ENCODE measurements at places on chromosomes 1 and 21. TPM values are rescaled to one million over a fixed set of nuclear protein-coding genes. Genes with fewer than 3 reads are reported as not detected.

Gene CLCA1
- 4.9 TPM for total RNA-seq

Gene NBPF4
- not detected for total RNA-seq

Gene TNFSF18
- total RNA-seq: not detected

Gene ARHGEF16
- total RNA-seq: 28.9 TPM

Gene OR2T27
- total RNA-seq: not detected

Gene C8A
- total RNA-seq: 0.64 TPM

GRCh38 chr1:235766794-235767285, 99.9 kb downstream of the LYST start:
- H3K36me3 ChIP-seq: no peaks in the 10 kb centered on the region
- H3K27me3 ChIP-seq: no peaks in the 10 kb centered on the region
- no peaks in the 10 kb centered on the region for H3K4me1 ChIP-seq
- no peak for DNase-seq
- H3K4me3 ChIP-seq: no peak overlapping the region
- no peak overlapping the region for H3K27ac ChIP-seq

- H3K27ac ChIP-seq: peak overlapping the region; percentile 92
- peak overlapping the region; percentile 72 for H3K4me3 ChIP-seq
- DNase-seq: no peak
- no peaks in the 10 kb centered on the region for H3K27me3 ChIP-seq
Observed at GRCh38 chr1:230863449-230863848, 4.9 kb downstream of the C1orf198 start.

DNA sequence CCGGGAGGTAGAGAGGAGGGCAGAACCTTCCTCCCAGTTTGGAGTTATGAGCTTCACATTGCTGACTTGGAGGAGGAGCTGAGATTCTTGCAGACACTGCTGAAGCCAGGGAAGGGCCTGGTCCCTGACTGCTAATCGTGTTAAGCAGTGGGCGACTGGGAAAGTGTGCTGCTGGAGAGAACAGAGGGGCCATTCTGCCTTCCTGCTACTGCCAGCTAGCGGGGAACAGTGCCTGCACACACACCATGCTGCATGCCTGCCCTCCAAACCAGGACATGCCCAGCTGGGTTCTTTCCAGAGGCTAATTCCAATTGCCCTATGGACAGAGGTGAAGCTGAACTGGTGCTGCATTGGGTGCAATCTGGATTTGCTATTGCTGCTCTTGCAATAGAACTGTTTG, 281.4 kb downstream of the AJAP1 start:
- no peak overlapping the region for H3K27ac ChIP-seq
- no peak overlapping the region for H3K4me3 ChIP-seq
- H3K27me3 ChIP-seq: peaks cover 6% of the 10 kb centered on the region
- no peak for DNase-seq
- no peaks in the 10 kb centered on the region for H3K36me3 ChIP-seq
- no peaks in the 10 kb centered on the region for H3K4me1 ChIP-seq

DNA sequence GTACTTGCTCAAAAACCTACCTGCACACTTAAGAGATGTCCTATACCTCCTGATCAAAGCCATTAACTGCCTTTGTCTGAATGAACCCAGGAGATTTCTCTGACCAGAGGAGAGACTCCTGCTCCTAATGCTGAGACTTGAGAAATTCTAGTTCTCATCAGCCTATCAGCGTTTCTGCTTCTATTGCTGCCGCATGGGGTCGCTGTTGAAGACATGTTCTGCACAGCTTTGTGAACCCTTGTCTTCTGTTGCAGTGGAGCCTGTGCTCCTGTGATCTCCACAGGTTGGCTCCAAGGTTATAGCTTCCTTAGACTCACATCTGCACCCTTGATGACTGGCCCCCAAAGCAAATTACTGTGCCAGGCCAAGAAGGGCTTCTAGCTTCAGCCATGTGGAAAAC, 40.2 kb downstream of the EDN2 start:
- no peak overlapping the region for H3K4me3 ChIP-seq
- no peak overlapping the region for H3K27ac ChIP-seq
- no peak for DNase-seq
- H3K27me3 ChIP-seq: no peaks in the 10 kb centered on the region
- peaks cover 15% of the 10 kb centered on the region for H3K4me1 ChIP-seq

GRCh38 chr1:161944381-161944780, 79.3 kb downstream of the OLFML2B start:
- no peaks in the 10 kb centered on the region for H3K27me3 ChIP-seq
- H3K4me1 ChIP-seq: peaks cover 31% of the 10 kb centered on the region
- no peak for DNase-seq
- H3K36me3 ChIP-seq: peaks cover 20% of the 10 kb centered on the region
- peak overlapping the region; percentile 51 for H3K4me3 ChIP-seq

- peak within 1 kb of the TSS; percentile 97 for H3K4me3 ChIP-seq
- peaks cover 16% of the 10 kb centered on the region for H3K4me1 ChIP-seq
- H3K27ac ChIP-seq: peak within 1 kb of the TSS; percentile 96
- peak; percentile 89 for DNase-seq
Observed at GRCh38 chr1:99849744-99850458, at the start of gene AGL. TSS of gene AGL (plus strand) at chr1:99850361. CDS start at chr1:99851043, 682 bp downstream.

- H3K36me3 ChIP-seq: no peaks in the 10 kb centered on the region
- H3K4me1 ChIP-seq: no peaks in the 10 kb centered on the region
- no peaks in the 10 kb centered on the region for H3K27me3 ChIP-seq
- H3K4me3 ChIP-seq: no peak overlapping the region
Observed at GRCh38 chr1:172885411-172885810, 165.3 kb downstream of the TNFSF18 start.

GRCh38 chr1:30645807-30646206, 77.6 kb downstream of the MATN1 start:
- peaks cover 41% of the 10 kb centered on the region for H3K27me3 ChIP-seq
- H3K36me3 ChIP-seq: no peaks in the 10 kb centered on the region
- H3K4me3 ChIP-seq: no peak overlapping the region
- H3K27ac ChIP-seq: no peak overlapping the region

DNA sequence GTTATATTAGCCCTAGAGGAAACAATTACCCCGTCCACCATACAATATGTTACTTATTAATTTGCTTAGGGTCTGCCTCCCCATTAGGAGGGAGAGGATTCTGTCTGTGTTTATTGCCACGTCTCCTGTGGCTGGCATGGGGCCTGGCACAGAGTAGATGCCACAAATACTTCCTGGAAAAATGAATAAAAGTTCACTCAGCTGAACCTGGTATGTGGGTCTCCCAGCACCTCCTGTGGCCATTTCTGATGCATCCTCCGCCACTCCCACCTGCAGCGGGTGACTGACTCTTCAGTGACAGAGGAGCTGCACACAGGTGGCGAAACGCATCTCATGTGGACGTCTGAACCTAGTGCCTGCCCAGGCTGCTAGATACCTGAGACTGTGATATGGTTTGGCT, 112.7 kb downstream of the CLIC6 start:
- peaks cover 6% of the 10 kb centered on the region for H3K27me3 ChIP-seq
- peaks cover 4% of the 10 kb centered on the region for H3K4me1 ChIP-seq
- DNase-seq: no peak
- no peaks in the 10 kb centered on the region for H3K36me3 ChIP-seq
- no peak overlapping the region for H3K4me3 ChIP-seq

- no peaks in the 10 kb centered on the region for H3K4me1 ChIP-seq
- H3K27me3 ChIP-seq: no peaks in the 10 kb centered on the region
- no peak for DNase-seq
- H3K27ac ChIP-seq: no peak overlapping the region
Observed at GRCh38 chr1:238123201-238123600, 232.5 kb upstream of the ZP4 start.

DNA sequence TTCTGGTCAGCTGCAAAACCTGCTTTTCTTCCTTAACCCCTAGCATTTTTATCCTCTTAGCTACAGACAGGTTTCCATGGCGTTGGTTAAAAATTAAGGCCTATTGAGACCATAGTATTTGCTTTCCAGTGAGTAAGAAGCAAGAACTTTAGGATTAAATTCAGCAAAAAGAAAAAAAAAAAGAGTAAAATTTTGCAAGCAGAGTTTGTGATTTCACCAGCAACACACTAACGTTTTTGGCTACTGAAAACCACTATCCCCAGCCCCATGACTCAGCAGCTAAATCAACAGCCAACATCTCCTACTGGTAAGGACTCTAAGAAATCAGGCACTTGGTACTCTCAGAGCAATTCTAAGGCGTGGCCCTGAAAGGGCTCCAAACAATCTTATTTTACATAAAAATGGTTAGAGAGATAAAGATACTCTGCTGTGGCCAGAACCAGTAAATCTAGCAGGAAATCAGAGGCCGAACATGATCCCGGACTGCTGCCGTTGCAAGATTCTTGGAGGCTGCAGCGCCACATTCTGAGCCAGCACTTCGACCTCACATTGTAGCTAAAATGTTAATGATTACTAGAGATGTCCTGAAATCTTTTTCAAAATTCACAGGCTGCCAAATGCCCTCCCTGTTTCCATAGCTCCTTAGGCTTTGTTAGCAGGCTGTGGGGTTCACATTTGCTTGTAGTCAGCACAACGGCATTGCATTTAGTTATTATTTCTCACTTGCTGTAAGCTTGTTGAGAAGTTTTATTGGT, 1.6 kb upstream of the ENO1 start:
- H3K36me3 ChIP-seq: peaks cover 8% of the 10 kb centered on the region
- DNase-seq: no peak
- H3K27me3 ChIP-seq: no peaks in the 10 kb centered on the region

- H3K4me3 ChIP-seq: no peak overlapping the region
- H3K27me3 ChIP-seq: no peaks in the 10 kb centered on the region
- H3K4me1 ChIP-seq: peaks cover 9% of the 10 kb centered on the region
Observed at GRCh38 chr21:45320261-45321025, 32.7 kb upstream of the POFUT2 start.

- no peaks in the 10 kb centered on the region for H3K4me1 ChIP-seq
- H3K36me3 ChIP-seq: peaks cover 30% of the 10 kb centered on the region
- no peak overlapping the region for H3K27ac ChIP-seq
- no peaks in the 10 kb centered on the region for H3K27me3 ChIP-seq
- no peak overlapping the region for H3K4me3 ChIP-seq
Observed at GRCh38 chr1:7795406-7795805, 11.3 kb downstream of the PER3 start.

DNA sequence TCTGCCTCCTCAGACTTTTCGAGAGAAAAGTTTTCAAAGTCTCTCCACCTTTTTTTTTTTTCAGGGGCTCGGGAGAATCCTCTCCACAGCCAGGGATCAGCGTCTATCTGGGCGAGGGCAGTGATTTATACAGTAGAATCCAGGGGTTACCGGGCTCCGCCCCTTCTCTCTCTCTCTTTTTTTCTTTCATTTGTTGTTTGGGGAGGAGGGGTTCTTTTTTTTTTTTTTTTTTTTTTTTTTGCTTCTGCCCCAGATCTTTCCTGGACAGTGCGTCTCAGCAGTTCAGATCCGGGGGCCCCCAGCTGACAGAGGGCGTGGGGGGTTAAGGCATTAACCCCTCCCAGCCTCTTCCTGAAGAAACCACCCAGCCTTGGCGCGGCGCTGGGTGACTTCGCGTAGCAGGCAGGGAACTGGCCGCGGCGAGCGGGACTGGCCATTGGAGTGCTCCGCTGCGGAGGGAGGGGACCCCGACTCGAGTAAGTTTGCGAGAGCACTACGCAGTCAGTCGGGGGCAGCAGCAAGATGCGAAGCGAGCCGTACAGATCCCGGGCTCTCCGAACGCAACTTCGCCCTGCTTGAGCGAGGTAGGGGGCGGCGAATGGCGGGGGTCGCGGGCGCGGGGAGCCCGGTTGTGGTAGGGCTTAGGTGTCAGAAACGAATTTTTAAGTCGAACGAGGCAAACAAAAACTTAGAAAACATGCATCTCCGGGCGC, at the start of gene S1PR1:
TSS of gene S1PR1 (plus strand) at position 504 of the 713 bp plus-strand sequence. CDS start 1,966 bp downstream, outside the sequence.
- H3K36me3 ChIP-seq: peaks cover 4% of the 10 kb centered on the region
- peaks cover 20% of the 10 kb centered on the region for H3K4me1 ChIP-seq
- peak within 1 kb of the TSS; percentile 91 for H3K4me3 ChIP-seq
